Panc1 (cell line): ENCODE measurements at places on chromosomes 12 and 14.

- peak; percentile 27 for DNase-seq
Observed at GRCh38 chr12:71636704-71637115, 26.9 kb downstream of the ZFC3H1 start.

GRCh38 chr12:108907839-108908351 is 28.0 kb downstream of the DAO start:
- DNase-seq = no peak

- no peak for DNase-seq
Observed at GRCh38 chr14:74981833-74982232, 20.9 kb upstream of the EIF2B2 start.

DNA sequence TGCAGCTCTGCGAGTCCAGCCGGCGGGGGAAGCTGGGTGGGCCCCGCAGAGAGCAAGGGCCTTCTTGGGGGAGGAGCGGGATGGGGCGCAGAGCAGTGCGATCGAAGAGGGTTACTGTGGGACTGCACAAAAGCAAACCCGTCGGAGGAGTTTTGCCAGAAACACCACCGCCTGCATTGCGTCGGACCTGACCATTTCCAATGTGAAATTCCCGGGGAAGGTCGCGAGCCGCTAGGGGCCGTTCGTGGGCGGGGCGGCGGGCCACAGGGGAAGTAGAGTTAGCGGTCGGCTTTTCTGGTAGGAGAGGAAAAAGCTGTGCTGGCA is 333 bp upstream of the KCNA1 start:
- DNase-seq = no peak

DNA sequence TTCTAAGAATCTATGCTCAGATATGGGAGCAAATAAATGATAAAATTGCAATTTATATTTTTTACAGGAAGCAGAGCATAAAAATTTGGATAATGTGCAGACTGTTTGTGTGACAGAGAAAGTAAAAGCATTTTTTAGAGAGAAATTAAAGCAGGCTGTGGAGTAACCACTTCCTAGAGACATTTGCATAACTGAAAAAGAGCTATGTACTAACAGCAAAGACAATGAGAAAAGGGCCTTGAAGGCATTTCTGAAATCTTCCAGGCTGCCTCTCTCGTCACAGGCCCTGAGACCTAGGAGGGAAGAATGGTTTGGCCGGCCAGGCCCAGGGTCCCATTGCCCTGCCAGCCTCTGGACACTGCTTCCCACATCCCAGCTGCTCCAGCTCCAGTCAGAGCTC is 247.2 kb downstream of the ALX1 start:
- no peak for DNase-seq

GRCh38 chr14:21384494-21384851 is 654 bp upstream of the SUPT16H start:
- DNase-seq = no peak

DNA sequence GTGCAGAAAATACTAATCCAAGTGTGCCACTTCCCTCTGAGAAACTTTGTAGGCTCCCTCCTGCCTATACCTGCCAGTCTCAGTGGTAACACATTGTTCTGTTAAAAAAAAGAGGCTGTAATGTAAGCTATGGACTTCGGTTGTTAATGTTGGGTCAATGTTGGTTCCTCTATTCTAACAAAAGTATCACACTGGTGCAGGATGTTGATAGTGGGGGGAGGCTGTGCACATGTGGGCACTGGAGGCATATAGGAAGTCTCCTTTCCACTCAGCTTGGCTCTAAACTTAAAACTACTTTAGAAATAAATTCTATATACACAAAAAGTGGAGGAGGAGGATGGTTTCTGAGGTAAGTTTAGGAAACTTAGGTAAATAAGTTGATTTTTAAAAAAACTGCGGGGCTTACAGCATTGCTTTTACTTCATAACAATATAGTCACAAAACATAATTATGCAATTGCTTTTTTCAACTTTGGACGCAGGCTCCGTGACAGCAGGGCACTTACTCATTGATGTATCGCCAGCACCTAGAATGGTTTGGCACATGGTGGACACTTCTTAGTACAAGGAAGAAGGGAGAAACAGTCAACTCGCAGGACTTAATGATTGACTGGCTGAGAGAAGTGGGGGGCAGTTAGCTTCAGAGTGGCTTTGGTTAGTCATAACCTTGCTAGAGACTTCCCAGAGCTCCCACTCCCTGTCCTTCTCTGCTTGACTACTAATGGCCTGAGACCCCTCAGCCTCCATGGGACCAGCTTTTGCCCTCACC is 7.9 kb upstream of the NYNRIN start:
- no peak for DNase-seq

- no peak for DNase-seq
Observed at GRCh38 chr12:103314786-103315185, 181.0 kb downstream of the C12orf42 start.

DNA sequence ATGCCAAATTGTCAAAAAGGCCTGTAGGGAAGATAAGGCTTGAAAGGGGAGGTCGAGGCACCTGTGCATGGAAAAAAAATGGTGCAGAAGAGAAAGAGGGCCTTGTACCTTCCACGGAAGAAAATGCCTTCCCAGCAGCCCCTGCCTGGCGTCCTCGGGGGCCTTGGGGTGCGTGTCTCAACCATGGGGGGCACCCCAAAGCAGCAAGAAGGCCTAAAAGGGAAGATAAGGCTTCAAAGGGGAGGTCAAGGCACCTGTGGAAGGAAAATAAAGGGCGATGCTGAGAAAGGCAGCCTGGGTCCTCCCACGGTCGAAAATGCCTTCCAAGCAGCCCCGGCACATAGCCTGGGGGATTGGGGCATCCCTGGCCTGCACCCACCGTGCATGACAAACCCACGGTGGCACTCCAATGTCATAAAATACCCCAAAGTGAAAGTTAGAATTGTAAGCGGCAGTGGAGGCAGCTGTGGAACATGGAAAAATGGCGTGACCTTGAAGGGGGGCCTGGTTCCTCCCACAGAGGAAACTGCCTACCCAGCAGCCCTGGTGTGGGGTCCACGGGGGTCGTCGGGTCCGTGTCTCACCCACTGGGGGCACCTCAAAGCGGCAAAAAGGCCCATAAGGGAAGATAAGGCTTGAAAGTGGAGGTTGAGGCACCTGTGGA is 275.0 kb downstream of the ALG10 start:
- no peak for DNase-seq

- no peak for DNase-seq
Observed at GRCh38 chr14:65631040-65631439, 218.5 kb downstream of the FUT8 start.

DNA sequence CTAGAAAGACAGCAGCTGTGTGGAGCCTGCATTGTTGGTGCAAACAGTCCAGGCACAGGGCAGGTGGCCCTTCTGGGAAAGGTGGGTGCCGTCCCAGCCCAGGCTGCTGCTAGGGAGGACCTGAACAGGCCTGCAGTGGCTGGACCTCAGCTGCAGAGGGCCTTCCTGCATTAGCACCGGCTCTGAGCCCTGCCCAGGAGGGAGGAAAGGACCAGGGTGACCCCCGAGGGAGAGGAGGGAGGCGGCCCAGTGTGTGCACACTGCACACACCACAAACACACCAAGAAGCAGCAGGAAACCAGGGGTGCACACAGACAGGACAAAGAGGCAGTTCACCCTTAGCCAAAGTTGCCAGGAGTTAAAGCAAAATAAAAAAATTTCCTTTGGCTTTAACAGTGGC is 8.0 kb upstream of the PGAM5 start:
- no peak for DNase-seq

DNA sequence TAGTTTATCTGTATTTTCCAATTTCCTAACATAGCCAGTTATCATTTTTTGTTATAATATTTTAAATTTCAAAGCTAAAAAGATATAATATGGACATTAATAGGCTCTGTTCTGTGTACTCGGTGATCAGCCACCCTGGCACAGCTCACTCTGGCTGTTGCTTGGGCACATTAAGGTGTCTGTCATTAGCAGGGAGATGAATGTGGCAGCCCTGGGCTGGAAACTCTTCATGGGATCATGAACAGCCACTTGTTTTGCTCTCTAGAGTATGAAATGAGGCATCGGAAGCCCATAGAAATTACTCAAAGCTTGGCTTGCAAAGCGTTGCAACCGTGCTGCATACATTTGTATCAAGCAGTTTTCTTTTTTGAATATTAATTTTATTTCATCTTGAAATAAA is 233.2 kb downstream of the DACT1 start:
- no peak for DNase-seq

DNA sequence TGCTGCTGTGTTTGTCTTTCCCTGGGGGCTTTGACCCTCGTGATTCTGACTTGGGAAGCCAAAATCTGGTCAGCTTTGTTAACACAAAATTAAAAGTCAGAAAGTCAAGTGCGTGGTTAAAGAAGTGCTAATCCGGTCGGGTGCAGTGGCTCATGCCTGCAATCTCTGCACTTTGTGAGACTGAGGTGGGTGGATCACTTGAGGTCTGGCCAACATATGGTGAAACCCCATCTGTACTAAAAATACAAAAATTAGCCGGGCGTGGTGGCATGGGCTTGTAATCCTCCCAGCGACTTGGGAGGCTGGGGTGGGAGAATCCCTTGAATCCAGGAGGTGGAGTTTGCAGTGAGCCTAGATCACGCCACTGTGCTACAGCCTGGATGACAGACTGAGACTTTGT is 844.6 kb downstream of the VRK1 start:
- DNase-seq = no peak
